Activated CD8-positive, alpha-beta memory T cell treated with anti-CD3 and anti-CD28 coated beads, Interleukin-2, amount 10 ng/mL, durations not matched to agents 7 days and 5 days (primary cell): ENCODE measurements at places on chromosomes 3 and 15.
A peak's percentile ranks its signal among the peaks of the same experiment; 100 is the strongest.

DNA sequence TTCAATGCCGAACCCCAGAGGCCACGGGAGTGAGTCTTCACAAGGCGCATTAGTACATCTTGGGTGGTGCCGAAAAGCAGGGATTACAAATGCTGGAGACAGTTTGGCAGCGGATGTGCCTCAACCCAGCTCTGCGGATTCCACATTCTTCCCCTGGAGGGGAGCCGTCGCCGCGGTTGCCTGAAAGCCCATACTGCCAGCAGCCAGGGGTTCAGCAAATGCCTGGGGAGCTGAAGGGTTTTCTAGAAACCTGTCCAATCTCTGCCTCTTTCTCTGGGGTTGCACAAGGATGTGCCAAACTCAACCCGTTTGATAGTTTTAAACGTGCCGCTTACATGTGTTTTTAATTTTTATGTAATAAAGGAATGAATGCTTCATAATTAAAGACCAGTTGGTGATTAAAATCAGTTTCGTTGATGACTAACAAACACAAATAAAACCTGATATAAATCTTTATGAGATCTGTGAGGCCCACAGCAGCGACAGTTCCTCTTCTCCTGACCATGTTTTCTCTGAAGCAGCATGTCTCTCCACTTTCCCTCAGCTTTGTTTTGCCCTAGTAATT lies 74.6 kb upstream of the LEKR1 start:
- no peak for DNase-seq

DNA sequence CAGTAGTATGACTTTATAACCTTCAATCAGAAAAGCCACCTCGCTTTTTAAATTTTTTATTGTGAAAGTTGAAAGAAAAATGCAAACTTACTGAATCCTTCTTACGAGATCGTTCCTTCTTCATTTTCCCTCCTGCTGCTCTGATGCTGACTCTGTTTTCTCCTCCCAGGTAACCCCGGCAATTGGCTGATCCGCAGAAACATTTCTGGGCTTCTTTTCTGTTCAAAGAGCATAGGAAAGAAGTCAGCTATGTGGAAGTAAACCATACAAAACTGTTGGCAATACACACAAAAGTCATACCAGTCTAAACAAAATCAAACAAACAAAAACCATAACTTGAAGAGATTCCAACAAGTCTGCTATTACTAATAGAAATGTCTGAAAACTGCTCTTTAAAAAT lies 66.0 kb downstream of the SETD2 start:
- no peak for DNase-seq

DNA sequence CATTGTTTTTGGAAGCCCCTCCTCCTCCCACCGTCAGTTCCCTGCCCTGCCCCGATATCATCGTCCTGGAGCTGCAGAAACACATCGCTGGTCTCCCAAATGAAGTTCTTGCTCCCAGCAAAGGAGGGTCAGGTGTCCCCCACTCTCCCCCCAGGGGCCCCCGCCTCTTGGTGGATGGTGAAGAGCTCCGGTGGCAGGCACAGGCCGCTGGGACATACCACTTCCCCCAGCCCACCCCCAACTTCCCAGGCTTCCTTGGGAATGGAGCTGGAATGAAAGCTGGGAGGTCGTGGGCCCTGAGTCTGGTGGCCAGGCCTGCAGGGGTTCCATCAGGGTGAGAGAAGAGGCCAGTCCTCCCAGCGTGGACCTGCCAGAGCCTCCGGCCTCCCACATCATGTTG lies 137.7 kb downstream of the CHSY1 start:
- DNase-seq, result no peak

- DNase-seq, result no peak
Observed at GRCh38 chr3:23704298-23704697, 101.5 kb upstream of the UBE2E1 start.

GRCh38 chr15:96147267-96147666 lies 183.2 kb upstream of the NR2F2 start:
- DNase-seq, result no peak

- DNase-seq, result no peak
Observed at GRCh38 chr15:63013052-63013808, 29.3 kb upstream of the TPM1 start.

DNA sequence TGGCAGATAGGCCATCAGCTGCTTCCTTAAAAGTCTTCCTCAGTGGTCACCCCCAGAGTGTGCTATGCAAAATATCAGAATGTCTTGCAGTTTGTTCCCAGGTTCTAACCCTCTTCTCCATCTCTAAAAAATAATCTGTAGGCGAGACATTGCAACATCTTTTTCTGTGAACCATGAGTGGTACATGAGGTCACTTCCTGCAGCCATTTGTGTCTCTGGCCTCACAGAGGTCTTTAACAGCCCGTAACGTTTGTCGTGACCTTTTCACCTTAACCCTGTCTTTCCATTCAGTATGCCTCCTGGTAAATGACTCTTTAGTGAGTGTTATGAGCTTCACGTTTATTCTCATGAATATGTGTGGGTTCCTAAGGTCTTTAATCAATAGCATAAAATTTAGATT lies 145.4 kb downstream of the KLHL25 start:
- peak; percentile 72 for DNase-seq

DNA sequence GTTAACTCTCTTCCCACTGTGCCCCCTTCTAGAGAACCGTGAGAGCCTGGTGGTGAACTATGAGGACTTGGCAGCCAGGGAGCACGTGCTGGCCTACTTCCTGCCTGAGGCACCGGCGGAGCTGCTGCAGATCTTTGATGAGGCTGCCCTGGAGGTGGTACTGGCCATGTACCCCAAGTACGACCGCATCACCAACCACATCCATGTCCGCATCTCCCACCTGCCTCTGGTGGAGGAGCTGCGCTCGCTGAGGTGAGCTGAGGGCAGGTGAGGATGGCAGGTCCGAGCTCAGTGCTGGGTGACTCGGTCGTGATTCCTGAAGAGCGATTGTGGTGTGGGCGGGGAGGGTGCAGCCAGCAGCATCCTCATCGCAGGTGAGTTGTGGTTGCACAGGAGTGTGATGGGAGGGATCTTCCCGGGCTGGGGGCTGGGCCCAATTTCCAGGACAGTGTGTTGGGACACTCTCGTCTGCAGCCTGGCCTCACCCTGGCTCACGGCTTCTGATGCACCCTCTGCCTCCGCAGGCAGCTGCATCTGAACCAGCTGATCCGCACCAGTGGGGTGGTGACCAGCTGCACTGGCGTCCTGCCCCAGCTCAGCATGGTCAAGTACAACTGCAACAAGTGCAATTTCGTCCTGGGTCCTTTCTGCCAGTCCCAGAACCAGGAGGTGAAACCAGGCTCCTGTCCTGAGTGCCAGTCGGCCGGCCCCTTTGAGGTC lies 8.0 kb downstream of the MCM2 start:
- no peak for DNase-seq

DNA sequence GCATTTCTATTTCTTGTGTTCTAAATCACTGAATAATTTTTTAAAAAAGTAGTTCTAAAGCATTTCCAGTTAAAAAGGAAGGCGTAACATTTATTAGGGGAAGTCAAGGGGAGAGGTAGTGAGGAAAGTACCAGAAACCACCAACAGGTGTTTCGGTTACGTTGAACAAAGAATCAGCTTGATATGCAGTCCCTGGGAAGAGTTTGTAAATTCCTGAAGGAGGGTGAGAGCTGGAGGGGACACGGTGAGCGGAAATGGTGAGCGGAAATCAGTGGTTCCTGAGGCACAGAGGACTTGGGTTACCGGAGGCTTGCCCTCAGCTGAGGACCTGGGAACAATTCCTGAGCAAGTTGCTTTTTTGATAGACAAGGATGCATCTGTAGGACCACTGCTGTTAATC lies 17.8 kb downstream of the MAP2K1 start:
- no peak for DNase-seq

GRCh38 chr3:4897765-4898453 lies 81.3 kb upstream of the BHLHE40 start:
- DNase-seq, result no peak

GRCh38 chr3:41936384-41936783 lies 25.5 kb downstream of the ULK4 start:
- DNase-seq, result no peak

DNA sequence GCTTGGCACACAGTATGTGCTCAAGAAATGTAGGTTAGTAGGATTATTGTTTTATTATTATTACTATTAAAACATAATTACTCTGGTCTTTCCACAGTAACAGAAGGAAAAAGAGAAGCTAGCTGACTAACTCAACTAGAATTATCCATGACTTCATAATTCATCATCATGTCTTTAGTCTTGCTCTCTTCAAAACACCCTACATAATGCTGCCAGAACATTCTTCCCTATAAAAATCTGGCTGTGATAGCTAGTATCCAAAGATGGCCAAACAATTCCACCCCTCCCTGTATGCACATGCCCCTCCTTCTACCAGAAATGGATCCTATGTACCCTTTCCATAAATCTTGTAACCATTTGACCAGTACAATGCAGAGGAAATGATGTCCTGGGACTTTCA lies 48.8 kb upstream of the SRGAP3 start:
- no peak for DNase-seq
